ENCODE measurements at places on chromosomes 2 and 18. TPM values are rescaled to one million over a fixed set of nuclear protein-coding genes. Genes with fewer than 3 reads are reported as not detected.

DNA sequence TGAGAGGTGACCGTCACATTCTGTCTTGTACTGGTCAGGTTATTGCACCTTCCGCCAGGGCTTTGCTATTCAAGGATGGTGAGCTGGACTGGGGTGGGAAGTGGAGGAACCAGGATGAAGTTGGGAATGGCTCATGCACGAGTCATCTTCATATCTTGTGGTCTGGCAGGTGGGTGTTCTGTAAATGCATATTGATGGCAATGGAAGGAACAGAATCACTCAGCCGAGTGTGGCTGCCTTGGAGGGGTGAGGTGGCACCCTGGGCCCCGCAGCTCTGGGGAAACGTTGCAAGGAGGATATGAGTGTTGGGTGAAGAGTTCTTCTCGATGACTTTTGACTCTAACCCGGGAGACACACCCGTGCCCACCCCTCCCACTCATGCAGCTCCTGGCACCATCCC, 1.2 kb downstream of the NEU2 start:
- H3K36me3 ChIP-seq: no peaks in the 10 kb centered on the region
- peaks cover 14% of the 10 kb centered on the region for H3K4me1 ChIP-seq
- DNase-seq: no peak
- H3K27ac ChIP-seq: no peak overlapping the region
- H3K27me3 ChIP-seq: no peaks in the 10 kb centered on the region

DNA sequence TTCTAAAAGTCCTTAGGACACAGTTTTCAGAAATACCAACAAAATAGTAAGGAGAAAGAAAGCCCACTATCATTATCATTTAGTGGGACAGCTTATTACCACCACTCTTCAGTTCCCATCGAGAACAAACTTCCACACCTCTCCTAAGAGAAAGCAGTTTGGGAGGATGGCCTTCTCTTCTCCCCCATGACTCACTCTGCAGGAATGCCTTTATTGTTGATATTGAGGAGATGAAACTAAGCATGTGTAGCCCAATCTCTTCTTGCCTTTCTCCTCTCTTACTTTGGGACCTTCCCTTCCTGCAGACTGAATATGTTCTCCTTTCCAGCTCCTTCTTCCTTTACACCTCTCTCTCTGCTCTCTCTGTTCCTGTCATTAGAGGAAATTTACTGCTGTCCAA, 30.0 kb upstream of the ERMN start:
- no peaks in the 10 kb centered on the region for H3K27me3 ChIP-seq
- DNase-seq: no peak
- H3K36me3 ChIP-seq: no peaks in the 10 kb centered on the region
- no peak overlapping the region for H3K4me3 ChIP-seq
- no peak overlapping the region for H3K27ac ChIP-seq

The SLC30A3 gene
- total RNA-seq: not detected

- no peak overlapping the region for H3K4me3 ChIP-seq
- DNase-seq: no peak
- no peaks in the 10 kb centered on the region for H3K4me1 ChIP-seq
Measured at GRCh38 chr18:57220930-57221483, 74.1 kb downstream of the BOD1L2 start.

- no peak overlapping the region for H3K4me3 ChIP-seq
- DNase-seq: peak; percentile 75
- H3K36me3 ChIP-seq: no peaks in the 10 kb centered on the region
- no peaks in the 10 kb centered on the region for H3K27me3 ChIP-seq
- peak overlapping the region; percentile 61 for H3K27ac ChIP-seq
Measured at GRCh38 chr2:216315802-216316603, 56.3 kb downstream of the MARCHF4 start.

GRCh38 chr2:9424447-9425164, 1.2 kb downstream of the CPSF3 start:
- peaks cover 15% of the 10 kb centered on the region for H3K4me1 ChIP-seq
- H3K27ac ChIP-seq: no peak overlapping the region
- no peaks in the 10 kb centered on the region for H3K27me3 ChIP-seq
- DNase-seq: no peak
- H3K4me3 ChIP-seq: peak overlapping the region; percentile 83

DNA sequence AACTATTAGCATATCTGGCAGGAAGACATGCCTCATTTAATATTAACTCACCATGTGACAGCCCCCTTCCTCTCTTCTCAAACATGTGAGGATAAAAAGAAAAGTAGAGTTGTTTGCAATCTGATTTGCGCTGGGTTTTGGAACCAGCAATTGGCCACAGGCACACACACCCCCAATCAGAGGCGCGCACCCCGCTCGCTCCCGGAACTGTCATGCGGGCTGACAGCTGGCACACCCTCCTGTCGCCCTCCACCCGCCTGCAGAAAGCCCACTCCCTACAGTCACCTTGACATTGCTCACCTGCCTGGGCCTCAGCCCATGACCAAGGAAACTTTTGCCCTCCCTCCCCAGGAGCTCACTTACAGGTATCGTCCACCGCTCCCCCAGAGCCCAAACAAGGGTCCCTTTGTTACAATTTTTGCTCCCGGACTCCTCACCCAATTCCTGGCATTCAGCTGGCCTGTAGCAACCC, 1.1 kb downstream of the COBLL1 start:
- H3K27ac ChIP-seq: peak overlapping the region; percentile 73
- H3K4me3 ChIP-seq: peak overlapping the region; percentile 74
- peaks cover 7% of the 10 kb centered on the region for H3K36me3 ChIP-seq
- H3K4me1 ChIP-seq: peaks cover 29% of the 10 kb centered on the region
- peaks cover 7% of the 10 kb centered on the region for H3K27me3 ChIP-seq
- no peak for DNase-seq

All from SJSA1 (cell line).